ENCODE measurements at places on chromosomes 1 and 21.
A peak's percentile ranks its signal among the peaks of the same experiment; 100 is the strongest.

DNA sequence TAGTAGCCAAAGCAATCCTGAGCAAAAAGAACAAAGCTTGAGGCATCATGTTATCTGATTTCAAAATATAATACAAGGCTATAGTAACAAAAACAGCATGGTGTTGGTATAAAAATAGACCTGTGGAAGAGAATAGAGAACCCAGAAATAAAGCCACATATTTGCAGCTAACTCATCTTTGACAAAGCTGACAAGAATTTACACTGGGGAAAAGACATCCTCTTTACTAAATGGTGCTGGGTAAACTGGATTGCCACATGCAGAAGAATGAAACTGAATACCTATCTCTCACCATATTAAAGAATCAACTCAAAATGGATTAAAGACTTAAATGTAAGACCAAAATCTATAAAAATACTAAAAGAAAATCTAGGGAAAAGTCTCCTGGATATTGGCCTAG lies 59.5 kb upstream of the CD55 start:
- DNase-seq, result no peak

DNA sequence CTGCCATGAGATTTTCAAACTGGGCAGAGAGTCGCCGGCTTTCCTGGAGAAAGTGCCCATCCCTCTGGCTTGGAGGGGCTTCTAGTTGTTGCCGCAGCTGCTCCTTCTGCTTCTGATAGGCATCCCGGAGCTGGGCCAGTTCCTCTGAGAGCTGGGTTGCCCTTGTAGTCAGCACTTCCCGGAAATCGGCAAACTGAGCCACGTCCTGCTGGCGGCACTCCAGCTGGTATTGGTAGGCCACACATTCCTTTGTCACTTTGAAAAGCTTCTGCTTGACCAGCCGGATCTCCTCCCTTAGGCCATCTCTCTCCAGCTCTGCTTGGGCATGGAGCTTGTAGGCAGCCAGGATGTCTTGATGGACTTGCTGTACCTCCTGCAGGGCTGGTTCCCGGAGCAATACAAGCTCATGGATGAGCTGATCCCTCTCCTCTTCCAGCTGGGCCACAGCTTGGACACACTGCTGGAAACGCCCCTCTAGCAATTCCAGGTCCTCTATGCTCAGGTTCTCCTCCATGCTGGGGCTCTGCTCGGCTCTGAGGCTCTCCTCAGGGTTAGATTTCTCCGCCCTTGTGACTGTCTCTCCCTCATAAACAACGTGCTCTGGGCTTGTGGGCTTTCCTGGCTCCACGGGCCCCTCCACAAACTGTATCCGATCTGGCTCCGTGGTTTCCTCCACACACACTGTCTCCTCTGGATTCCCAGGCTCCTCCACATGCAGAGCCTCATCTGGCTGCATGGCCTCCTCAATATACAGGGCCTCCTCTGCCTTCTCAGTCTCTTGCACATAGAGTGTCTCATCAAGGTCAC lies 7.3 kb downstream of the SYNC start:
- DNase-seq, result no peak

GRCh38 chr1:183804916-183805841 lies at the start of gene RGL1:
TSS of gene RGL1 (plus strand) at chr1:183805120. CDS start at chr1:183805298, 178 bp downstream.
- DNase-seq, result peak; percentile 35

- no peak for DNase-seq
Observed at GRCh38 chr1:111471012-111471411, 2.8 kb upstream of the C1orf162 start.

- DNase-seq, result no peak
Observed at GRCh38 chr1:37149296-37149695, 115.0 kb upstream of the GRIK3 start.

DNA sequence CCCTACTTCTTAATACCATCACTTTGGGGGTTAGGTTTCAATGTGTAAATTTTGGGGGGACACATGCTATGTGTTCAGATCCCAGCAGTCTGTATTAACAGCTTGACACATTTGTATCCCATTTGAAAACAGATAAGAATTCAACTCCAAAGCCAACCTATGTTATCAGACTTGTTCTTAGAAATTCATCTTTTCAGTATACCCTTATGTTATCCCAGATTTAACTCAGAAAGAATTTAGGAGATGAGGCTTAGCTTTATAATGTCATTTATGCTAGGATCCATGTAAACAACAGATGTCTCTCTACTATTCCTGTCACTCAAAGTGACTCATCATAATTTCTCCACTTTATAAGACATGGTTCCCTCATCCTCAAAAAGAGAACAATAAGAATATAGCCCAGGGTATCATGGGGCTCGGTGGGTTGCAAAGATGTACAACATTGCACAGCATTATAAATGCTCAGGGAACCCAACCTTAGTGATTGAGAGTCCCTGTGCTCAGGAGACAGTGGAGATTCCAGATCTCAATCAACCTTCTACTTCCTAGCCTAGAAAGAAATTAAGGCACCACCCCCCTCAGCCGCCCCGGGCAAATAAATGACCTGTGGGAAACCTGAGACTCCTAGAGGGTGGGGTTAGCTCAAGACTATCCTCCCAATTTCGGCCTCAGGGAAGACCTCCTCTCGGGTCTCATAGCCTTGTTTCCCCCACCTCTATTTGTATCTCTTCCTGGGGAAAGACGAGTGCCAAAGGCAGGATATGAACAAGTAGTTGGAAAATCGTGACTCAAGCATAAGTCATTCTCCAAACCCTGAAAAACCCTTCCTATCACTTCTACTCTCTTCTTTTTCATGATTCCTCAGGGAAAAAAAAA lies 265.1 kb upstream of the CAMK1G start:
- no peak for DNase-seq

DNA sequence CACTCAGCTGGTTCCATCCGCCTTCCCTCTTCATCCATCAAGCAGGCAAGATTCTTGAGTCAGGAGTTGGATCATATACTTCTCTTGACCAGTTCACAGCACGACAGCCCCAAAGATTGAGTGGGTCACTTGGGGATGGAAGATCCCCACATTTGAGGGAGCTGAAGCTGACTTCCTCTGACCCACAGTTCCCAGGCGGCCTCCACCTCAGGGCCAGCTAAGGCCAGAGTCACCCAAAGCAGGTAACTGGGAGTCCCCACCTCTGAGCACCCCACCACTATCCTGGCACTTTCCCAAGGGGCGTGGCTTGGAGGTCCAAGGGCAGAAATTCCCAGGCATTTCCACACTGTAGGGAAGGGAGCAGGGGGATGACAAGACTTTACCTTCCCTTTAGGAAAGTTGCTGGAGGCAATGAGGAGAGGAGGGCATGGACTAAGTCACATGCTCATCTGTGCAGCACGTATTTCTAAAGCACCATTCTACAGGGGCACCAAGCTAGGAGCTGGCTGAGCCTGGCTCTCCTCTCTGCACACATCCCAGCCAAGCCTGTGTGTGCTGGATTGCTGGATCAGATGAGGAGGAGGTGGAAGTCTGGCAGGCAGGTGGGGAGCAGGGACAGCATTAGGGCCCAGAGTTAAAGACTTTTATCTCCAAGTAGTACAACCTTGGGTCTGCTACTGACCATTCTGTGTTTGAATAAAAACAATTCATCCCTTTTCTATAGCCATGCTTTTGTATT lies 1.3 kb upstream of the RD3 start:
- DNase-seq, result no peak
